ENCODE measurements at places on chromosomes 12 and 14.

GRCh38 chr12:4421590-4422031 lies 24.0 kb downstream of the FGF6 start:
- DNase-seq: no peak

GRCh38 chr12:116244001-116244400 lies 33.5 kb downstream of the MED13L start:
- DNase-seq: peak; percentile 8

DNA sequence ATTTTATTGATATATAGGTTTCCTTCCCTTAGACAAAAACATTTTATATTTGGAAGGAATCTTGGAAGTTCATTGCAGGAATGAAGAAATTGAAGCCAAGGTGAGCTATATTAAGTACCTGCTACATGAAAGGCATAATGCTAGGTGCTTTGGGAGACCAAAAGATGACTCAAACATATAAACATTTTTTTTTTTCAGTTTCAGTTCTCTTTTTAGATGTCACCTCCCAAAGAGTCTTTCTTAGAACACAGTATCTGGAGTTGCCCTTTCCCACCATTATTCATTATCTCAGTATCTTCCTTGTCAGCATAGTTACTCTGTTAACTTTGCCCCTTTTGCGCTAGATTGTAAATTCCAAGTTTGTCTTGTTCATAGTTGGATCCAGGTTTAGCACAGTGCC lies 1.1 kb downstream of the LIN52 start:
- DNase-seq: no peak

DNA sequence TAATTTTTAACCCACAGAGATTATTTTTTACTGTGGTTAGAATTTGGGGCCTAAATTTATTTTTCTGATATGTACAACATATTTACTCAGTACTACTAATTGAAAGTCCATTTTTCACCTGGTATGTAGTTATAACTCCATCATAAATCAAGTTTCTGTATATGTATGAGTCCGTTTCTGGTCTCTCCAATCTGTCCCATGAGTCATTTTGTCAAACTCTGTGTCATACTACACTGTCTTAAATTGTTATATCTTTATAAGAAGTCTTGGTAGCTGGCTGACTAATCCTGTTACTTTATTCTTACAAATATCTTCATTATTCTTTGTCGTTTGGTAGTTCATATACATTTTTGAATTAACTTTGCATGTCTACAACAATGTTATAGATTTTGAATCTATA lies 344.0 kb downstream of the PDZRN4 start:
- no peak for DNase-seq

DNA sequence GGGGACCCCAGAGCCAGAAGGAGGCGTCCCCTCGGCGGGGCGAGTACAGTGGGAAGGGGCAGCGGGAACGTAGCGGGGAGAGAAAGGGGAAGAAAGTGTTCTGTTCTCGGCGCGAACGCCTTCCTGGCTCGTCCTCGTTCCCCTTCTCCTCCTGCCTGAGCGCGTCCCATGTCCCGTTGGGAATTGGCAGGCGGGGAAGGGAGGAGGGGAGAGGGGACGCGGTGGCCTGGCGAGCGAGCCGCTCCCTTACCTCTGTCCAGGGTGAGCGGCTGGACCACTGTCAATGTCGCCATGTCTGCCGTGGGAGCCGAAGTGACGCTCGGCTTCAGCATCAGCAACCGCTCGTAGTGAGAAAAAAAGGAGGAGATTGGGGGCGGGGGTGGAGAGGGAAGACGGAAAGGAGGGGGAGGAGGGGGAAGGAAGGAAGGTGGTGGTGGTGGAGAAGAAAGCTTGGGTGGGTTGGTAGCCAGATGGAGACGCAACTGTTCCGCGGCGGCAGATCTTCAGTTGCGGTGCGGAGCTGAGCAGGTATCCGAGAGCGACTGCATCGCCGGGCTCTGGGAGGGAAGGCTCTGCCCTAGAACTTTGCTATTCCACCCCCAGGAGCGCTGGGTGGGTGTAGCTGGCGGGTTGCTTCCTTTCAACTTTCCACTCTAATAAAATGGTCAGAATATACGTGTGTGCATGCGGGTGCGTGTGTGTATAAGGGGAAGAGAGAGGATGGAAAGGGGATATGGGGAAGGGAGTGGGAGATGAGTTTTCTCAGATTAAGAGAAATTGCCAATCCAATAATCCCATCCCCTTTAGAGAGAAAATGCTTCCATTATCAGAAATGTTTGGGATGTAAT lies at the start of gene LIN7A:
TSS of gene LIN7A (minus strand) at position 544 of the 848 bp plus-strand sequence. CDS start at position 332, 212 bp downstream.
- no peak for DNase-seq

Data from activated T-cell treated with anti-CD3 and anti-CD28 coated beads, Interleukin-2, amount 50 U/mL, for 4 hours (primary cell).